Tibial nerve (tissue), 4 donors: ENCODE measurements at places on chromosomes 3 and 15.

DNA sequence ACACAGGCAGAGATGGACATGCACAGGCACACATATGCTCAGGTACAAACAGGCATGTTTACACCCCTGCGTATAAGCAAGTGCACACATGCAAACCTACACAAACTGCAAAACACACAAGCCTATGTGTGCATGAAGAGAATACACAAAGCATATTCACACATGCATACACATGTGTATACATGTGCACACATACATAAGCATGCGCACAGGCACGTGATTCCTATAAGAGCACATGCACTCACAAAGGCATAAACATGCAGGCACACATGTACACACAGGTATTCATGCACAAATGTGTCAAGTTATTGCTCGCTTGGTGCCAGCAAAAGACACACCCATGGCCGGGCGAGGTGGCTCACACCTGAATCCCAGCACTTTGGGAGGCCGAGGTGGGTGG is 1.4 kb upstream of the GNAT1 start:
- DNase-seq = no peak

GRCh38 chr15:69647142-69647513 is 194.5 kb downstream of the RPLP1 start:
- DNase-seq = no peak

- no peak for DNase-seq
Observed at GRCh38 chr3:120025520-120025919, 68.7 kb downstream of the GSK3B start.

DNA sequence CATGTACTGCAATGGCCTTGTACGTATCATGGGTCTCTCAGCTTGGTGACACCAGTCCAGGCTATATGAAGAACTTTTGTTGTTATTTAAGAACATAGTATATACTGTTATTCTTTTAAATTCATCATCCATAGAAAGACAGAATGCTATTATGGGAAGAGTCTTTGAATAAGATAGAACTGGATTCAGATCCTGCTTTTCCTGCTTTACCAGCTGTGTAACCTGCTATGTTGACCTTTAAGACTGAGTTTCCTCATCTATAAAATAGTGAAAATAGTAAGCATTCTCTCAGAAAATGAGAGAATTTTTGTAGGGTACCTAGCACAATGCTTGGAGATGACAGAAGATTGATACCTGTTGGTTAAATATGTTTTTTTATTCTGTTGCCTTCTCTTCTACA is 204.1 kb upstream of the TBL1XR1 start:
- DNase-seq = no peak

DNA sequence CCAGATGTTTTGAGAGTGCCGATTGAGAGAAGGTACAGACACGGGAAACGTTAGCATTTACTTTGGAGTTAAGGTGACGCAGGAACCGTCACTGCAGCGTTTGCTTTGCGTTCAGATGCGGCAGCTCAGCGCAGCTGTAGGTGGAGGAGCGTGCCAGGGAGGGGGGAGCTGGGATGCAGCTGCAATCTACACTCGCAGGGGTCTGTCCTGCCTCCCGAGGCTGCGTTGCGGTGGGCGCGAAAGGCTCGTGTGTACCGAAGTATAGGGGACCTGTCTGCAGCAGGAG is 425 bp upstream of the FYTTD1 start:
- peak; percentile 26 for DNase-seq

GRCh38 chr3:150036780-150037179 is 66.1 kb upstream of the PFN2 start:
- DNase-seq = no peak
